ENCODE measurements at places on chromosomes 1 and 21.

- no peaks in the 10 kb centered on the region for H3K27me3 ChIP-seq
- no peak overlapping the region for H3K4me3 ChIP-seq
- no peaks in the 10 kb centered on the region for H3K4me1 ChIP-seq
- no peak for DNase-seq
Observed at GRCh38 chr1:9101510-9102146, 27.3 kb downstream of the GPR157 start.

- H3K4me1 ChIP-seq, result peaks cover 26% of the 10 kb centered on the region
- no peak for DNase-seq
Observed at GRCh38 chr21:34808569-34809204, 139.9 kb downstream of the CLIC6 start.

GRCh38 chr1:176341656-176342055 is 121.3 kb upstream of the PAPPA2 start:
- H3K27me3 ChIP-seq, result peaks cover 3% of the 10 kb centered on the region
- H3K4me1 ChIP-seq, result no peaks in the 10 kb centered on the region
- no peak for DNase-seq

DNA sequence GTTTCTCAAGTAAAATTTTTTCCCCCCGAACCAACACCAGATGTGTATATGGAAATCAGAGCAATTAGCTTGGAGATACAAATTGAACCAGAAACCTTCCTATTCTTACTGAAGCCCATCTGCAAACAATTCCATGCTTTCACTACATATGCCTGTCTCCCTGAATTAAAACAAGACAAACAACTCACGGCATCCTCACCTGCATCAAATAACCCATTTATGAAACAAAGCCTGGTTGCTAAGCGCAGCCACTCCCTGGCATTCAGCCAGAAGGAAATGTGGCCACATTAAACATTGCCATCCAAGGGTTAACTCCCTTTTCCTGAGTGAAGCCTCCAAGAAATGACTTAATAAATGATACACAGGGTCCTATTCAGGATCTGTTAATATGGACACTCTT is 55.3 kb downstream of the APP start:
- H3K4me1 ChIP-seq, result peaks cover 48% of the 10 kb centered on the region
- DNase-seq, result no peak
- peak overlapping the region; percentile 11 for H3K4me3 ChIP-seq
- H3K27me3 ChIP-seq, result no peaks in the 10 kb centered on the region
- H3K36me3 ChIP-seq, result peaks cover 14% of the 10 kb centered on the region

DNA sequence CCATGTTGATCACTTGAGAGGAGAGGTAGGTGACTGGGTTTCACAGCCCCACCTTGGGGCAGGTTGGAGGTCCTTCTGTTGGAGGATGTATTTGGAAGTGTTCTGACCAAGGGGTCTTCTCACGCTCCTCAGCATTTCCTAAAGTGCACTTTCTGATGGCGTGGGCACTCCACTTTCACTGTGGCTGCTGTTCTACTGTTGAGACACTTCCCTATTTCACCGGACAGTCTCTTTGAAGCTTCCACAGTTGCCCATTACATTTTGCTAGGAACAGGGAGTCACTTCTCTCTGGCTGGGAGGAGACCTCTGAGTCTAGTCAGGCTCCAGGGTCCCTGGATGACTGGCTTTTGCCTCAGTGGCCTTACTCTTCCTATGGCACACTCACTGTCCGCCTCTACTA is 180.0 kb upstream of the LMO4 start:
- H3K27me3 ChIP-seq, result peaks cover 27% of the 10 kb centered on the region
- no peak for DNase-seq
- no peak overlapping the region for H3K27ac ChIP-seq

DNA sequence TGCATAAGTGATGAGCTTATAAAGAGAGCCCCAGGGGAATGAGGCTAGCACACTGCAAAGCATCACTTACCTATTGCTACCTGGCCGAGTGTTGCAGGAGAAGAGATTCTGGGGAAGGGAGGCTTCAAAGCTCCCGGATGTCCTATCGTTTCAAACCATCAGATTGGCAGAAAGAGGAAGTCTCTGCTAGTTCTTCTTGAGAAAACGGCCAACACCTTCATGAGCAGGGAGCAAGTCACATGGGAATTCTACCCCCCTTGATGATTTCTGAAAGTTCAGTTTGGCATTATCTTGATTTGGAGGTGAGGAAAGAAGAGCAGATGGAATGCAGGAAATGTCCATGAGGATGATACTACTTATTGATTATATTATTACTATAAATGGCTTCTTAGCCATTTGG is 16.2 kb downstream of the SYF2 start:
- no peak for DNase-seq
- H3K27ac ChIP-seq, result no peak overlapping the region
- H3K4me3 ChIP-seq, result no peak overlapping the region
- no peaks in the 10 kb centered on the region for H3K27me3 ChIP-seq

DNA sequence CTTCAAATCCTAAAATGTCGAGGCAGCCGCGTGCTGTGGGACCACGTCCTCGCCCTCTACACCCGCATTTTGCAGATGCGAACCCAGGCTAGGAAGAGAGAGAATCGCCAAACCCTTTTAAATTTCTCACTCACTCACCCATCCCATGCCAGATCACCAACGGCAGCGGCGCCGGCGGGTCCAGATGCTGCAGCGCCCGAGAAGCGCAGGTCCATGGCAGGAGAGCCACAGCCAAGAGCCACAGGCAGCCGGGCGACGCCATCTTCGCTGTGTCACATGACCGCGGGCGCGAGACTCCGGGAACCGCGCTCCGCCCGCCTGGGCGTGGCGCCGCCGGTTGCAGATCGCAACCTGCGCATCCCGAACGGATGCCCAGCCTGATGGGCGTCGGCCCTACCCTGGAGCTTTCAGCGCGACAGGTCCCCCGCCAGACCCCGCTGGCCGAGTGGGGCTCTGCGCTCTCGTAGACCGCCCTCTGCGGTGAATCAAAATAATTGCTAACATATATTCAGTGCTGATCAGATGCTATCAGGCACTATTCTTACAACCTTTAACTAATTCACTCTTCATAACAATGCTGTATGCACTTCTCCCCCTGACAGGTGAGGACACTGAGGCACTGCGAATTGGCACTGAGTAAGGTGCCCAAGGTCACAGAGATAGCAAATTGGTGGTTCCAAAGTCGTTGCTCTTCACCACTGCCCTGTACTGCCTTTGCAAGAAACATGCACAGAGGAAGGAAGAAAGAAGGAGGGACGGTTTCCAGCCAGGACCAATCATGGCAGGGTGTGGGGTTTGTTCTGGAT is at the start of gene PPT1:
Gene PPT1, minus strand, starts transcription at position 276 of the 806 bp plus-strand sequence. Its CDS starts 14 bp downstream, at position 262.
- peaks cover 3% of the 10 kb centered on the region for H3K36me3 ChIP-seq
- H3K4me3 ChIP-seq, result peak within 1 kb of the TSS; percentile 97
- H3K27me3 ChIP-seq, result peaks cover 7% of the 10 kb centered on the region
- H3K27ac ChIP-seq, result peak within 1 kb of the TSS; percentile 83
- peaks cover 29% of the 10 kb centered on the region for H3K4me1 ChIP-seq
- peak; percentile 85 for DNase-seq

DNA sequence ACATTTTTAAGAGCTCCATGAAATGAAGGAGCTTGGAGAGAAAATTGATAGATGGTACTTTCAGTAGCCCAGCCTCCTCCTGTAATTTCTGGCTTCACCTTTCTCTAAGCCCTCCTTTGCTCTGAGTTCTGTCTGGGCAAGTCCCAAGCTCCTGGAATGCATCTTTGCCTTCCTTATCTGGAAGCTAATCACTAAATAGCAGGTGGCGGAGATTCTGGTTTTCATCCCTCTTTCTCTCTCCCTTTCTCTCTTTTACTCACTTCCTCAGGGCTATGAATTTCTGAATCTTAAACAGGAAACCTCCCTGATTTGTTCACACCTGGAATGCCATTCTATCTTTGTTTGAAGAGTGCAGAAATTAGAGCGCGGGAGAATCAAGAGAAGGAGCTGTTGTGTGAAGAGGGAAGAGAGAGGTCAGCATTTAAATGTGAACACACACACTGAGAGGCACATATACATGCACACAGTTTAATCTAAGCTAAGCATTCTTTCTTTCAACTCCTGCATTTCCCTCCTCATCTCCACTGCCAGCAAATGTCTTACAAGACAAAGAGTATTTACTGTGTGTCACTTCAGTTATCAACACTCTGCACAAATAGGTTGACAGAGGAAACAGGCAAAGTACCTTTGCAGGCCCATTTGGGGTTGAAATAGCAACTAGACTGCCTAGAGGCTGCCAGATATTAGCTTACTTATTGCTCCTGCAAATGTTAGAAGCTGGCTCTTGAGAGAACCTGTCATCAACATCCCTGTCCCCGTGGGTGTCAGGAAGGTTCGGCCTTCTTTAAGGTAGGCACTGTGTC is 199.4 kb upstream of the CAMK1G start:
- no peak for DNase-seq
- H3K27me3 ChIP-seq, result no peaks in the 10 kb centered on the region
- no peaks in the 10 kb centered on the region for H3K36me3 ChIP-seq
- H3K4me3 ChIP-seq, result peak overlapping the region; percentile 27

DNA sequence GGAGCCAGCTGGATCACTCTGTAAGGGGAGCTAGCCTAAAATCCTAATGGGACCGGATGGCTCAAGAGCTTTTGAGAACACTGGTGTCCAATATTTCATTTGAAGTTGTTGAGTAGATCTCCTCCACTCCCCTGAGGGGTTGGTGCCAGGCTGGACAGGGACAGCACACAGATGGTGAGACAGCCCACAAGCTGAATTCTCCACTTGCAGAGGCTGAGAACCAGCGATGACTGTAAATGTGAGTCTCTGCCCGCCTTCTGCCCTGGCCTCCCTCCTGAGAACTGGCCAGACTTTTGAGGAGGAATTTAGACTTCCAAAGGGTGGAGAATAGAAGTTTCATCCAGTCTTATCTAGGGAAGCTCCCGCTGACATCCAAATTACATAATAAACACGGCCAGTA is 20.5 kb upstream of the COQ8A start:
- no peaks in the 10 kb centered on the region for H3K36me3 ChIP-seq
- no peaks in the 10 kb centered on the region for H3K4me1 ChIP-seq
- no peak for DNase-seq
- no peaks in the 10 kb centered on the region for H3K27me3 ChIP-seq

- DNase-seq, result no peak
- H3K4me3 ChIP-seq, result no peak overlapping the region
- H3K27me3 ChIP-seq, result peaks cover 11% of the 10 kb centered on the region
- no peak overlapping the region for H3K27ac ChIP-seq
- H3K36me3 ChIP-seq, result no peaks in the 10 kb centered on the region
Observed at GRCh38 chr1:209896346-209896745, 41.7 kb upstream of the SYT14 start.

GRCh38 chr1:36968730-36969129 is 65.6 kb downstream of the GRIK3 start:
- H3K36me3 ChIP-seq, result no peaks in the 10 kb centered on the region
- DNase-seq, result no peak
- H3K27me3 ChIP-seq, result peaks cover 19% of the 10 kb centered on the region

GRCh38 chr1:172401892-172402291 is 18.6 kb upstream of the C1orf105 start:
- no peak for DNase-seq
- no peaks in the 10 kb centered on the region for H3K27me3 ChIP-seq
- no peak overlapping the region for H3K27ac ChIP-seq
- peaks cover 39% of the 10 kb centered on the region for H3K4me1 ChIP-seq
- H3K4me3 ChIP-seq, result no peak overlapping the region
- peaks cover 3% of the 10 kb centered on the region for H3K36me3 ChIP-seq

DNA sequence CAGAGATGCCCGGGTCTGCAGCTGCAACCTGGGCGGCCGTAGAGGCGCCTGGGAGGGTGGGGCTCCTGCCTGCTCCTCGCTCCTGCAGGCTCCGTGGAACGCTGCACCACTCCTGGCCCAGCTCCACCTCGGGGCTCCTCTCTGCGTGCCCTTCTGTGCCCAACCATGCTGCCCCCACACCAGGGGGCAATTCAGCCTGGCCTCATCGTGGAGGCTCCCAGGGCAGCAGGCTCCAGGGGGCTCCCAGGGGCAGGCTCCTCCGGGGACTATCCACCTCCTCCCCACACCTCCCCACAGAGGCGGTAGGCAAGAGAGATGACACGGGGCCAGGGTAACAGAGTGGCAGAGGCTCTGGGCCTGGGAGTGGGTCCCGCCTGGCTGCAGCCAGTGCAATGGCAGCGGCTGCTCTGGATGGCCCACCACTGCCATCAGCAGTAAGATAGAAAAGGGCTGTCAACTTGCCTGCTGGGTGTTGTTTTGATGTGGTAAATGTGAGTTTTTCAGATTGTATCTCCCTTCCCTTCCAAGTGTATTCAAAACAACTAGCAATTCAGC is 22.4 kb upstream of the LRRC8C start:
- H3K4me3 ChIP-seq, result no peak overlapping the region
- H3K4me1 ChIP-seq, result peaks cover 7% of the 10 kb centered on the region
- no peaks in the 10 kb centered on the region for H3K27me3 ChIP-seq
- H3K27ac ChIP-seq, result no peak overlapping the region

DNA sequence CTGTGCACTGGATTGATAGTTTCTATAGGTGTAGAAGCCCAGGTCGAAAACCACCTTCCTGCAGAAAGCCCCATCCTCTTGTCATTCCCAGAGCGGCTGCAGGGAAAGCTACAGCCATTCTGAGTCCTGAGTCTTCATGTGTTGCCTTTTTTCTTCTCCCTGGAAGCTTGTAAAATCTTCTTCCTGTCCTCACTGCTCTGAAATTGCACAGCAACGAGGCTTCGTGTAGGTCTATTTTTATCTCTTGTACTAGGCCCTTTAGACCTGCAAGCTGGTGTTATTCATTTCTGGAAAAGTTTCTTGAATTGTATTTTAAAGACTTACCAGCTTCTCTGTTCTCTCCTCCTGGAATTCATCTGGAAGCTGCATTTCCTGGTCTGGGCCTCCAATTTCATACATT is 44.2 kb upstream of the ETS2 start:
- no peak overlapping the region for H3K4me3 ChIP-seq
- DNase-seq, result no peak
- H3K4me1 ChIP-seq, result peaks cover 27% of the 10 kb centered on the region
- H3K27me3 ChIP-seq, result peaks cover 11% of the 10 kb centered on the region

DNA sequence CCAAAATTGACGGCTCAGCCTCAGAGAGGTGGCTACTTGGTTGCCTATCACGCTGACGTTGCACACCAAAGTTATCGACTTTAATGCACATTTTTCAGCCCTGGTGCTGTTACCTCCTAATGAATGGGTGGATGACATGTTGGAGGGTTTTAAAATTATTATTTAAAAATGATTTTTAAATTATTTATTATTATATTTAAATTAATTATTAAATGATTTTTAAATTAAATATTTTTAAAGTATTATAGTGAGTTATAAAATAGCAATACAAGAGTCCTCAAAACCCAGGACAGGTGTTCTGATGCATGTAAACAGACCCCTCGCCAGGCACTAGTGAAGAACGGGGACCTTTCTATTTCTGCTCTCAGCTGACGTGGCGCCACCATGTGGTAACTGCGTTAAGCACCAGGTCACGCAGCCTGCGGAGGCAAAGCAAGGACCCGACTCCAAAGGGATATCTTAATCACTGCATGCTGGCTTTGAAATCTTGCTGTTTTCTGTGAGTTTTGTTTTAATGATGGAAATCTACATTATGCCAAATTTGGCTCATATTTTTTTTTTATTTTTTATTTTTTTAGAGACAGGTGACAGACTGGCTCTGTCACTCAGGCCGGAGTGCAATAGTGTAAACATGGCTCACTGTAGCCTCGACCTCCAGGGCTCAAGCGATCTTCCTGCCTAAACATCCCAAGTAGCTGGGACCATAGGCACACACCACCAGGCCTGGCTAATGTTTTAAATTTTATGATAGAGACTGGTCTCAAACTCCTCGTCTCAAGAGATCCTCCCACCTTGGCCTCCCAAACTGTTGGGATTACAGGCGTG is 22.6 kb downstream of the CASP9 start:
- H3K27me3 ChIP-seq, result no peaks in the 10 kb centered on the region
- no peak overlapping the region for H3K4me3 ChIP-seq
- no peak overlapping the region for H3K27ac ChIP-seq
- peaks cover 5% of the 10 kb centered on the region for H3K4me1 ChIP-seq

Data from type B pancreatic cell (in vitro differentiated cells).